Fibroblast of the aortic adventitia (primary cell): ENCODE measurements at places on chromosomes 7 and 10.

DNA sequence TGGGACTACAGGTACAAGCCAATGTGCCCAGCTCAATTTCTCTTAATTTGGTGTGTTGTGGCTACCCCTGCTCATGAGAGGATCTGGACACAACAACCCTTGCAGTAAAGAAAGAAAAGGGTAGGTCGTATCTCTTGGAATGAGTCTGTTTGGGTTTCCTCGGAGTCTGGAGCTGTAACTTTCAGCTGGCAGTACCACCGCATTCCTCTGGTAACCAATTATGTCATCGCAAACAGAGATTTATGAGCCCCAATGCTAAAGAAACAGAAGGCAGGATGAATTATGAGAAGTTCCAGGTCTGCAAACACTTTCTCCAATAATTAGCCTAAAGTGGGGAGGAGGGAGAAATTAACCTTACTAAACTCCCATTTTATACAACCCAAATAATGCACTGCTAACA, 186.6 kb upstream of the NRP1 start:
- DNase-seq: peak; percentile 42

DNA sequence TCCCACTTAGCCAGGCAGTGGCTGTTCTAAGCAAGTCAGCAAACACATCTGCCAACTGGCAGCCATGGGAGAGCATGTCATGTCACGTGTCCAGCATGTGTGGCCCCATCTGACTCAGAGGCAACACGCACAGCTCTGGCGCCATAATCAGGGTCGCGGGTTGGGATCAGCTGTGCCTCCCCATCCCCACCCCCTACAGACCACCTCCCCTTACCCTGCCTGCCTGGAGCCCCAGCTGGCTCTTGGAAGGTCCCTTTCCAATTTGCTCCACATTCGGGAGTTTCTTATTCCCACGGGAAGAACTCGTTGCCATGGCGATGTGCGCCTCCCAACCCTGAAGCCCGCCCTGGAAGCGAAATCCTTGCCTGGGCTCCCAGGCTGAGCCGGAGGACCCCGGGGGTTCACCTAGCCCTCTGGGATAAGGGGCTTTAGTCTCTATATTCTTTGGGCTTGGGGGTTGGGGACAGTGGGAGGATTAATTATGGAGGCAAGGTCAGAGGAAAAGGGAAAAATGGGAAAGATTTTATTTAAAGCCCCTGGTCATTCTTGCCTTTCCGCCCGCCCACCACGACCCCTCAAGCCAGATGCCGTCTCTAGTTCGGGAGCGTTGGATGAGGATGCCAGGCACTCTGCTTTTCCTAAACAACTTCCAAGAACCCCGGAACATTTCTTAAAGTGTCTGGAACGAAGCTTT, 283.7 kb downstream of the ZEB1 start:
- peak; percentile 87 for DNase-seq

DNA sequence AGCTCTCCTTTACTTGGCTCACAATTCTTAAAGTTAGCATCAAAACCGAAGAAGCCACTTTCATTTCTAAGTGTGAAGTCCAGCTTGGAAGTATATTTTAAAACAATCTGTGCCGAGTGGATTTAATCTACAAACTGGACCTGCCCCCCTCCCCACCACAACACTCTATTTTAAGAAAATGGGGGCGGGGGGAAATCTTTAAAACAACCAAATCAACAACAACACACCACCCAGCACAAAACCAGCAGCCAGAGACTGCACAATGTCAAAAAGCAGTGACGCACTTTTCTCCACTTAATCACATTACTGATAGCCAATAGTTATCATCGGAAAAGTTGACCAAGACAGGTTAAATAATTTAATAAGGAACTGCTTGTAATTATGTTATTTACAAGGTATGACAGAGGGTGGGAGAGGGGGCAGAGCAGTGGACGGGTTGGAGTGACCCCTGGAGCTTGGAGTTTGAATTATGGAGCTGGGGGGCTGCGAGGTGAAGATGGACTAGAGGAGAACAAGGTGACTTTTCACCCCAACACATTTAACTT, 2.8 kb downstream of the EBF3 start:
- peak; percentile 61 for DNase-seq

DNA sequence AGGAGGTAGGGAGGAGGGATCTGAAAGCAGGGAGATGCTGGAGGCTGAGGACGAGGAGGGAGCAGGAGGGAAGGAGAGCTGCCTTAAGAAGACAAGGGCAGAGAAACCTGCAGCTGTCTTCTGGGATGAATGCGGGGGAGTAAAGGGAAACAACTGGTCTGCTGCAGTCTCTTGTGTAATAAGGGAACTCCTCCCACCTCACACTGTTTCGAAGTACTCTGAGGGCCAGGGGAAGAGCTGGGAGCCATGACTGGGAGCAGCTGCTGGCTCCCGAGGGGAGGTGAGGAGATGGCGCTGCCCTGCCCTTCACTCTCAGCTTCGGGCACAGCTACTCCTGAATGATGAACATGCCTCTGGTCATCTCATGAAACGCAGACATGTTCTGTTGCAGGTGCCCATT, 65.1 kb downstream of the CLEC2L start:
- peak; percentile 51 for DNase-seq

- no peak for DNase-seq
These were observed 254.2 kb downstream of the MAGI2 start for GRCh38 chr7:79199266-79199665.

DNA sequence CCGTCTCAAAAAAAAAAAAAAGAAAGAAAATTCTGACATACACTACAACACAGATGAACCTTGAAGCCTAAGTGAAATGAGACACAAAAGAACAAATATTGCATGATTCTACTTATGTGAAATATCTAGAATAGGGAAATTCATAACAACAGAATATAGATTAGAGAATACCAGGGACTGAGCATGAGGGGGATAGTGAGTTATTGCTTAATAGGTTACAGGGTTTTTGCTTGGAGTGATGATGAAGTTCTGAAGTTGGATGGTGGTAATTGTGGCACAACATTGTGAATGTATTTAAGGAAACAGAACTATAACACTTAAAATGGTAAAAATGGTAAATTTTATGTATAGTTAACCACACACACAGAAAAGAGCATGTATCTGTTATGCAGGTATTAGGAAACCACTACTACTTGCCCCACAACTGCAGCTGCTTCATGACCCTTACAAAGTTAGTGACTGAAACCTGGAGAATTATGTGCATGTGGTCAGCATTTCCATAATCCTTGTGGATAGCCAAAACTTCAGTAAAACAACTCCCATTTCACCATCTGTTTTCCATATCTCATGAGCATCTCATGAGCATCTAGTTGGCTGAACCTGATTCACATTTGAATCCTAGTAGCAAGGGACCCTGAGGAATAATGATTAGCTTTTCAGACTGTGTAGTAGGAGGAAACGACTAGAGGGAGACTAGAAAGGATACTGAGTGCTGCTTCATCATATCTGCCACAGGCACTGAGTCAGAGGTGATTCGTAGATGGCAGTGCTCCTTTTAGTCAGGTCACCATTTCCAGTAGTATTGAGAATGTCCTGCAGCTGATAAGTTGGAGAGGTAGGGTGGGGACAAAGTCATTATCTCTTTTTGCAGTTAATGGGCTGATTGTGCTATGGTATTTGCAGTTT, 26.3 kb downstream of the SAMD8 start:
- peak; percentile 67 for DNase-seq

GRCh38 chr10:114045136-114046086, 1.7 kb downstream of the ADRB1 start:
- no peak for DNase-seq

DNA sequence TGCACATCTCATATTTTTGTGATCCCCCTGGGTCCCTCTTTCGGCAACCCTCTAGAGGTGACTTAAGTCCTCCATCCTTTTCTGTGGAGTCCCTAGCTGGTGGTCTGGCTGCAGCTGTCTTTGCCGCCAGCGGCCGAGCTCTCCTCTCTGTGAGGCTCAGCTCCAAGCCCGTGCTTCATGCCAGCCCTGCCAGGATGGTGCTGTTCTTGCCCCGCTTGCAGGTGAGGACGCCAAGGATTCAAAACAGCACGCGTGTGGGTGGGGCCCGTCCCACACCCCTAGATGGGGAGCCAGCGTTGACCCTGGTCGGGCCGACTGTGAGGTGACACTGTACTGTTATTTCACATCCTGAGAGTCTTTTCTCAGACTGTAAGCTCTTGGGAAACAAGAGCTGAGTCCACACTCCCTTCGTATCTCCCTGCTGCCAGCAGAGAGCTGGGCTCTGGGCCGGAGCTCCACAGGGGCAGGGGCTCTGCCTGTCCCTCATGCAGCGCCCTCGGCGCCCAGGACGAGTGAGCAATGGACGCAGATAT, 36.6 kb upstream of the GJD4 start:
- no peak for DNase-seq

GRCh38 chr7:55567571-55567970, 4.7 kb downstream of the VOPP1 start:
- DNase-seq: no peak

DNA sequence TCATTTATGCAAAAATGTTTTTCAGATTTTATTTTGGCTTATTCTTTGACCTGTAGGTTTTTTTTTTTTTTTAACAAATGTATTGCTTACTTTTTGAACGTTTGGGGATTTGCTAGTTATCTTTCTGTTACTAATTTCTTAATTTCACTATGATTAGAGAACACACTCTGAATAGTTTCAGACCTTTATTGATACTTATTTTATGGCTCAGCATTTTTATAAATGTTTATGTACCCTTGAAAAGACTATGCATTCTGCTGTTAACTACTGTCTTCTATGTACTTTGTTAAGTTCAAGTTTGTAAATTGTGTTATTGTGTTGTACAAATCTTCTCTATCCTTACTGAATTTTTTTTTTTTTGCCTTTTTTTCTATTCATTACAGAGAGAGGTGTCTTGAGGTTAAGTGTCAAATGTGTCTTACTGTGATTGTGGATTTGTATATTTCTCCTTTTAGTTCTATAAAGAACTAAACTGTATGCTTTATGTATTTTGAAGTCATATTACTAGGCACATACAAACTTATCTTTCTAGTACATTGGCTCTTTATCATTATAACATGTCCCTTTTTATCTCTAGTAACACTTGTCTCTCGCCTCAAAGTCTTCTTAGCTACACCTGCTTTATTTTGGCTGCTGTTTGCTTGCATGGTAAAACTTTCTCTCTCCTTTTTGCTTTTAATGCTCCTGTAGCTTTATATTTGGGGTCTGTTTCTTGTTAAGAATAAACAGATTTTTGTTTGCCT, 8.1 kb downstream of the MKLN1 start:
- DNase-seq: no peak

GRCh38 chr10:17915181-17915580, 36.5 kb upstream of the SLC39A12 start:
- peak; percentile 31 for DNase-seq

- peak; percentile 68 for DNase-seq
These were observed 57.8 kb upstream of the CTBP2 start for GRCh38 chr10:125217990-125218675.

DNA sequence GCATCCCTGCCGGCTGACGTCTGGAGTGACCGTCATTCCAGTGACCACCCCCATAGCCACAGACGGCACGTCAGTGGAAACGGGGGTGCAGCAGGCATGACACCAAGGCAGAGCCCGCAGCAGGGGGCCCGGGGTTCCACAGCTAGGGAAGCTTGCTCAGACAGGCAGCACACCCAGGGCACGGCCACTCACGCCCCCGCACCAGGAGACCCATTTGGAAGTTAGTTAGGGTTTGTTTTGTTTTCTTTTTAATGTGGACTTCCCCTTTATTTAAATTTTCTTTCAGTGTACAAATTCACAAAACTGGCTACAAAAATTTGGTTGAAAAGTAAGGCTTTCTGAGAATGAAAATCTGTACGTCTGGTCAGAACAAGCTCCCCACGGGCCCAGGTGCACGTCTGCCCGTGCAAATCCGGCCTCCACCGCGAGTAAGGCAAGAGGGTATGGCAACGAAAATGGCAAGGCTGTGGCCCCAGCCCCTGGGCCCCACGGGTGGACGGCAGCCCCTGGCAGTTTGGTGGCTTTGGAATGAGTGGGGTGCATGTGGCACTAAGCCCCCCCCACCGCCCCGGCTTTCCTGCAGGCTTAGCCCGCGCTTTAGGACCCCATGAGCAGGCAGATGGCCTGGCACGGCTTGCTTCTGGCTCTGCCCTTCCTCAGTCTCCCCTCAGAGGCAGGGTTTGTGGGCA, 124.2 kb downstream of the FAM53B start:
- no peak for DNase-seq

- no peak for DNase-seq
These were observed 43.1 kb downstream of the ARL4A start for GRCh38 chr7:12730523-12730922.

DNA sequence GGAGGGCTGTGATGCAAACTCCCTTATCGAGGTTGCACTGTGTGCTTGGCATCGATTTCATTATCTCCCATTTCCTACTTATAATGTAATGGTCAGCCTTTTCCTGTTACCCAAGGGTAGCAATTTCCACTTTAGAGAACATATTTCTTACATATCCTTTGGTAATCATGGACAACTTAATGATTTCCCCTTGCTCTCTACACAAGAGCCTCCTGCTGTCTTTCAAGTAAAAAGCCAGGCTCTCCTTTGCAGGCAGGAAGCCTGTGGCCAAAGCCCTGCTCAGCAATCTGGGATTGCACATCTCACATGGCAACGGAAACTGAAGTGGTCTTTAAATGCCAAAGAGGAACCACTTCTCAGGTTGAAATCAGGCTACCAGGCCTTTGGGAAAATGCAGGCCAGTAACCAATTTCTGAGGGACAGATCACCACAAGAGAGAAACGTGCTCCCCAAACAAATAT, 86.7 kb upstream of the IKZF1 start:
- DNase-seq: no peak

GRCh38 chr7:122166275-122166674, 22.2 kb upstream of the AASS start:
- DNase-seq: no peak

DNA sequence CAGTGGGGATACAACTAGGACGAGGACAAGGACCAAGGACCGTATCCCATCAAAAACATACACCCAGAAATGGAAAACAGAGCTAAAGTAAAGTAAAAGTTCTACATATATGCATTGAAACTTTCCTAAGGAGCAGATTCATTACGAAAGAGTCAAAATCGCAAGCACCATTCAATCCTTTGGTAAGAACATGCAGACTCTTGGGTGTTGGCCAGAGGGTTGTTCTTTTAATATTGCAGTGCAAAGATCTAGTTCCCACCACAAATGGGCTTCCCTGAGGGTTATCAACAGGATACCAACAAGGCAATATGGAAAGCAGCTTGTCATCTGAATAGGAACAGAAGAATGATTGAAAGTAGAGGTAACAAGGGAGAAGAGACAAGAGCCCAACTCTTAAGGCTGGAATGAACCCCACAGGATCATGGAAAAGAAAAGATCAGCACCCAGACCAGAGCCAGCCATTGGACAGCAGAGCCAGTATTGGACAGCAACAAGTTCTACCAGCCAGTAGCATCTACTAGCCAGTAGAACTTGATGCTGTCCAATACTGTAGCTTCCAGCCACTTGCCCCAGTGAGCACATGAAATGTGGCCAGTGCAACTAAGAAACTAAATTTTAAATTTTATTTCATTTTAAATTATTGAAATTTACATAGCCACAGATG, 66.0 kb downstream of the OSBPL3 start:
- no peak for DNase-seq

- DNase-seq: no peak
These were observed 29.7 kb downstream of the TMEM270 start for GRCh38 chr7:73890555-73891147.

GRCh38 chr10:24240041-24240751, 31.3 kb downstream of the KIAA1217 start:
- peak; percentile 62 for DNase-seq
